ENCODE measurements at places on chromosomes 1 and 21.

DNA sequence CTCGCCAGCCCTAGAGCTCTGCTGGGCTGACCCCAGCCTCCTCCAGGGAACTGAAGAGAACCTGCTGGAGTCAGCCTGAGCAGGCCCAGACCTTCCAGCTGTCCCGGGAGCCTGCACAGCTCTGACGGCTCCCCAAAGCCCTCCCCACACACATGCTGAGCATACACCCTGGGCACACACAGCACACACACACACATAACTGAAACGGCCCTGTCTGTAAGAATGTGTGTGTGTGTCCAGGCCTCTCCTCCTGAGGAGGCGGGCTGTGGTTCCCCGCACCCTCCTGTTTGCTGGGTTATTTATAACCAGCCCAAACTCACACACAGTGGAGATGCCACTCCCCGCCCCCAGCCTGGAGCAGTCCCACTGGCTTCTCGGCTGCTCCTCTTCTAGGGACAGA is 20.2 kb downstream of the SDC3 start:
- DNase-seq: no peak

GRCh38 chr1:157178490-157178889 is 40.3 kb upstream of the ETV3 start:
- no peak for DNase-seq

DNA sequence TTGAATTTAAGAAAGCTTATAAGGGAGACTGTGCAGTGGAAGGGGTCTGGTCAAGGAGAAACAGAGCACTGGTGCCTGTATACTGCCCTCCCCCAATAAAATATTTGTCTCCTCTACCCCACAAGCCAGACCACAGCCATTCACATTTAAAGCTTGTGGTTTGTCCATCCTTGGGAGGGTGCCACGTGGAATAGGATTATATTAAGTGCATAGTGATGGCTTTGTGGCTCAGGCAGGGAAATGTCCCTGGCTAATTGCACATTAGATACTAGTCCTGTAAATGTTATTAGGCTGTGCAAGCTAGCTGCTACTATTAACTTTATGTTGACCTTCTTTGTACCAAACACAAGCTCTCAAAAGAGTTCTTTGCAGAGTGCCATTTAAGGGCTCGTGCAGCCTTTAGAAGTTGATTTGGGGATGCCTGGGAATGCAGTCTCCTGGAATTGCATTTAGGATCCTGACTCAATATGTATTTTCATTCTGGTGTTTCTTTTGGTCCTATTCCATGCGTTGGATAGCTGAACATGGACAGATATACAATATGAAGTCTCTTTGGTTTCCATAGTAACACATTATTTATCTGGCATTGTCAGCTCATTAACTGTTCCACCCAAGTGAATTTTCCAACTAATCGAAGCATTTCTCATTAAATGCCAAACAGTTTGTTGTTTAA is 210.6 kb downstream of the ROR1 start:
- no peak for DNase-seq

GRCh38 chr1:228151180-228151925 is 1.6 kb downstream of the GJC2 start:
- no peak for DNase-seq

GRCh38 chr1:184399192-184399847 is 12.5 kb downstream of the C1orf21 start:
- no peak for DNase-seq

DNA sequence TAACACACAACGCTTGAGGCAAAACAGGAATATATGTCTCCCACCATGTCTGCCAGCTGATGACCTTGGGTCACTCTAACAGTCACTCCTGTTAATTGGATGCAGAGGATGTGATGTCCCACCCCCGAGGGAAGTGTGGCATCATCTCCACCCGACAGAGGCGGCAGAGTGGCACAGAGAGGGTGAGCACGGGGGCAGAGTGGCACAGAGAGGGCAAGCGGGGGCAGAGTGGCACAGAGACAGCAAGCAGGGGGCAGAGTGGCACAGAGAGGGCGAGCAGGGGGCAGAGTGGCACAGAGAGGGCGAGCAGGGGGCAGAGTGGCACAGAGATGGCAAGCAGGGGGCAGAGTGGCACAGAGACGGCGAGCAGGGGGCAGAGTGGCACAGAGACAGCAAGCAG is 44.3 kb downstream of the DISP3 start:
- DNase-seq: no peak

DNA sequence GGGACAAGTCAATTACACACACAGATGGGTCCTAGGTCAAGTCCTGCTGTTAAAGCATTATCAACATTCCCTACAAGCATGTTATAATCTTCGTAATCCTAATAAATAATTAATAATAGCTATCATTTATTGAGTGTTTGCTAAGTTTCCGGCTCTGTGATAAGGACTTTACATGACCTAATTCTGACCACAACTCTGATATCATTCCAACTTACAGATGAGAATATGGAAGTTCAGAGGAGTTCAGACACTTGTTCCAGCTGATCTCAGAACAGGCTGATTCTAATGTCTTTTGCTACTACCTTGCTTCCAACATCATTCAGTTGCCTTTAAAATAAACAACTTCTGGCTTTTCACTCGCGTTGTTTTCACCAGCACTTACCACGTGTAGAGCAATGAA is 770.1 kb upstream of the CXADR start:
- no peak for DNase-seq

- DNase-seq: no peak
These were observed 51.3 kb upstream of the GFI1 start for GRCh38 chr1:92538048-92538412.

- DNase-seq: no peak
These were observed 37.3 kb downstream of the CDCP2 start for GRCh38 chr1:54115520-54115919.

DNA sequence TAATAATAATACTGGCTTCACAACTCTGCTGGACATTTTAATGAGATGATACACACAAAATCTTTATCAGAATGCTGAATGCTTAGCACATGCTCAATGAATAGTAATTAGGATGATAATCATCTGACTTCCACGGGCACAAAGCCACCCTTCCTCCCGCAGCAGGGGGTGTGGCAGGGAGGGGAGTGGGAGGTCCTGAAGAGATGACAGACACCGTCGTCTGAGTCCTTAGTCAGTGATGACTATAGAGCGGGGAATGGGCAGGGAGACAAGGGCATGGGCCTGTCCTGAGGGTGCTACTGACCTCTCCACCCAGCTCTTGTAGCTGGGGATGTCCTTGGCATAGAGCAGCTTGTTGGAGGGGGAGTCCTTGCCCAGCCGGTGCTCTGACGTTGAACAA is 117.6 kb upstream of the CD34 start:
- no peak for DNase-seq

- DNase-seq: no peak
These were observed 33.7 kb downstream of the ADAMTS1 start for GRCh38 chr21:26811482-26811881.

DNA sequence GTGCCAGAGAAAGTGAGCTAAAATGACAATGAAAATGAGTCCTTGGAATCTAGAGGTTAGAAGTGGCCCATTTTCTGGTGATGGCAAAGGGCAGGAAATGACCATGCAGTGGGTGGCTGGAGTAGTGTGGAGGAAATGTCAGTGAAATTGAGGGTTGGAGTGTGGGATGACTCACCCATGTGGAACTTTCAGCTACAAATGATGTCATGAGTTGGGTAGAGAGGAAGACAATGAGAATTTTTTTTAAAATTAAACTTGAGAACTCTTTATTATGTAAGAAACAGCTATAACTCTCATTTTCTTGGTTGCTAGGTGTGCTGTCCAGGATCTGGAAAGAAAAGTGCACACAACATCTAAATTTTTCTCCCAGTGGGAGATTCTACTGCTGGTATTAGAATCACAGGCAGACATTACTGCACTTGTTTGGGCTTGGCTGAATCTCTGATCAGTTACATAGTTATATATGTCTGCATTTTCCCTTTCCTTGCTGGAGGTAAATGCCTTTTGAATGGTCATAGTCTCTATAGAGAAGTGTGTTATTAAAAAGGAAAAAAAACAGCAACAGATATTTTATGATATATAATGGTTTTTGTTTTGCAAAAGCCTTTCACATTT is 56.8 kb upstream of the GNG12 start:
- DNase-seq: peak; percentile 41

DNA sequence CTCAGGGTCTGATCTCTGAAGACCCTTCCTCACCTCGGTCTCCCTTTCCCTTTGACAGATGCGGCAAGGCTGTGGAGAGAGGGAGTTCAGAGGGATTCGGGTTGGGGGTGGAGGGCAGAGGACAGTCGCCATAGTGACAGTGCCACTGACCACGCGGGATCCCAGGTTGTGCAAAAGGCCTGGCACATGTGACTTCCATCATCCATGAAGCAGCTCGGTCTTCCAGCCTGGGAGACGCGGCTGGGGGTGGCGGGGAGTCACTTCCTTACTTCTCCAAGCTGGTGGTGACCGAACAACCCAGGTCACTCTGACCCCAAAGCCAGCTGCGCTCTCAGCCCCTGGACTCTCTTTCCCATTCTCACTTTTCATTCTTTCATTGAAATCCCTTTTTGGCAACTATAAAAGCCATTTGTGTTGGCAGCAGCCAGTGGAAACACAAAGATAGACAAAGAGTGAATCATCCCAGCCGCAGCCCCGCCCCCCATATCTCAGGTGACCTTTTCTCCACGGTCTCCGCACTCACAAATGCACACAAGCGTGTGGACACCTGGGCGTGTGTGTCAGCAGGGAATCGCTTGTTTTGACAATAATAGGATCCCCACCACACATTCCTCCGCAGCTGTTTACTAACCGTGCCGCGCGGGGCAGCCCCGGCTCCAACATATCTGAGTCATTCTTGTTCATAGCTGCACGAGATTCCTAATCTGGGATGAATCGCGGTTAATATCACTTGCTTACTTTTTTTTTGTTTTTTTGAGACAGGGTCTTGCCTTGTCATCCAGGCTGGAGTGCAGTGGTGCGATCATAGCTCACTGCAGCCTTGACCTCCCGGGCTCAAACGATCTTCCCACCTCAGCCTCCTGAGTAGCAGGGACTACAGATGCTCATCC is 68.3 kb downstream of the DHRS3 start:
- peak; percentile 60 for DNase-seq

DNA sequence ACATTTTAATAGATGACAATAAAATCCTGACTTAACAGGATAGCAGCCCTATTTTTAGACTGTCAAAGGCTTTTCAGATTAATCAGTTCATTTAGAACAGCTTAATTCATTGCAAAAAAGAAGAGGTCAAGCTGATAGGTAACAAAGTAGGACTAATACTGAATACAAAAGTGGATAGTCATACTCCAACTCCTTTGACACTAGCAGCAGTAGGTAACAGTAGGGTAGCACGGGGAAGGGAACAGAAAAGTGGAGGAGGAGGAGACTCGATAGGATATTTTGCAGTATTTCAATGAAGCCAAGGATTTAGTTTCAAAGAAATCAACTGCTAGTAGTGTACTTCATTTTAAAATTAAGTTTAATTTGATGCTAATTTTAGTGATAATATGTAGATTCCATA is 51.1 kb downstream of the USP1 start:
- no peak for DNase-seq

- no peak for DNase-seq
These were observed 22.1 kb downstream of the CYB5RL start for GRCh38 chr1:54177726-54178125.

GRCh38 chr1:212553676-212554075 is 54.9 kb upstream of the ATF3 start:
- DNase-seq: no peak

GRCh38 chr21:46474382-46474781 is 15.7 kb downstream of the DIP2A start:
- DNase-seq: no peak

GRCh38 chr1:53572065-53572814 is 113.0 kb downstream of the DMRTB1 start:
- DNase-seq: peak; percentile 79

- DNase-seq: no peak
These were observed 84.1 kb downstream of the RGS2 start for GRCh38 chr1:192892934-192893333.

DNA sequence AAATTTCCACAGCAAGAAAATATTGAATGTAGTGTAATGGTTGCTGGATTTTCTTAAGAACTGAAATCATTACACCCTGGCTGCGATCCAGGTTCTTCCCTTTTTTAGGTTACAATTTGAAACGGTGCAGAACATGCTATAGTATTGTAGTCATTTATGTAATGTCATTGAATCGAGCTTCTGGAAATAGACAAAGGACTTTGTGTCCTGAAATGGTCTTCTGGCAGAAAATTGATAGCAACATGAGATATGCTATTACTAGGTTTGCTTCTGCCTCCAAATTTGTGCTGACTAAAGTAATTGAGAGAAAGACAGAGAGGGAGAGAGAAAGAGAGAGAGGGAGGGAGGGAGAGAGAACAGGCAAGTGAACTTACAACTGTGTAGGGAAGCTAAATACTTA is 146.2 kb upstream of the NFIA start:
- no peak for DNase-seq
